ENCODE measurements at places on chromosomes 13 and 19.

DNA sequence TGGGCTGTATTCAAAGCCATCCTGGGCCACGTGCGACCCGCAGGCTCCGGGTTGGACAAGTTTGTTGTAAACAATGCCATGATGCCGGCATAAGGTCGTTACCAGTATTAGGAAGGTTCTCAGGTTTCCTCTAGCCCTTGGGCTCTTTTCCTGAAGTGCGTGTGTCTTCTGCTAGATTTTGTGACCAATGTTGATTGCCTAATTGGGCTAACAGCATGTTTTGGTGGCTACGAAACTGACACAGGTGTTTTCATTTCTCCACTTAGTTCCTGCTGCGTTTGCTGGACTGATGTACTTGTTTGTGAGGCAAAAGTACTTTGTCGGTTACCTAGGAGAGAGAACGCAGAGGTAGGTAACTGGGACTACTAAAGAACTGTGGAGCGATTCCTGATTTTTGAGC, 20.3 kb downstream of the ALOX5AP start:
- no peak for DNase-seq

DNA sequence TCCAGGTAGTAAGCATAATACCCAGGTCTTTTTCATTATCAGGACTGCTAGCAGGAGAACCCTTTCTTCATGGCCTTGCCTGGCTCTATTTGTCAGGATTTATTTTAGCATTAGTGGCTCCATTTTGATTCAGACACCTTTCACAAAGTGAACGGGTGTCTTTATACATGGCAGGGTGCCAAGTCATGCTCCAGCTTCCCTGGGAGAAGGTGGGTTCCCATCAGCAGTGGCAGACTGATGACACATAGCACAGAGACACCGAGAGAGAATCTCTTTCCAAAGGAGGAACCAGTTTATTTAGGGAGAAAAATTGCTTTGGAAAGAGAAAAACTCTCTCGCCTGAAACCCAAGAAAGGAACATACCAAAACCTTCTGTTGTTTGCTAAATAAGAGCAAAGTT, 135.3 kb upstream of the TMTC4 start:
- no peak for DNase-seq

GRCh38 chr19:6772028-6772865, at the start of gene VAV1:
VAV1 (plus strand) TSS chr19:6772708; CDS start chr19:6772808, 100 bp downstream.
- DNase-seq = peak; percentile 72

DNA sequence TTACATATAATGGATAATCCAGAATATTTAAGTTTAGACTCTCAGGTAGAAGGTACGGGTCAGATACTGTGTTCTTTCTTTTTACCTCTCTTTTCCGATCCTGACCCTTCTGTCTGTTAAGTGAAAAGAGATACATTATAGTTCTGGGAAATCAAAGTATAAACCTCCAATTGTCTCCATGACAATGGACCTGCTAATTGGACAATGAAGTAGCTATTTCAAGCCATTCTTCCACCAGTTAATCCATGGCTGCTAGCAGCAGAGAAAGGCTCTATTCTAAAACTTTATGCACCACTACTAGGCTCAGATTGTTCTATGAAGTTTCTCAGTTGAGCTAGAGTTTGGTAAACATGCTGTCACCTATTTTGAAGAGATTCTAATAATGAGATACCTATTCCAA, 8.3 kb upstream of the NBEA start:
- no peak for DNase-seq

DNA sequence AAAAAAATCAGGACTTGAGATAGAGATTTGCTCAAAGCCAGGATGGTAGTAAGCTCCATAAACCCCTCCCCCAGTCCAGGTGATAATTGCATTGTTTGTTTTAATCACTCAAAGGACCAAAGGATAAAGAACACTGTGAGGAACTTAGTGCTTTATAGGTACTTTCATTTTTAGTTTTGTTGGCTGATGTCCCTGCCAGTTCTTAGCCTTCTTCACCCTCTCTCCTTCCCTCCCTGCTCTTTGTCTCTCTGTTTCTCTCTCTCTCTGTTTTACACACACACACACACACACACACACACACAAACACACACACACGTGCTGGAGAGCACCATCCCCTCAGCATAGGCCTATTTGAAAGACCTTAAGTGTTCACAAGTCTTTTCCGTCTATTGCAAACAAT, 5.2 kb downstream of the FRY start:
- no peak for DNase-seq

- no peak for DNase-seq
Measured at GRCh38 chr13:20848203-20848602, 54.3 kb downstream of the XPO4 start.

DNA sequence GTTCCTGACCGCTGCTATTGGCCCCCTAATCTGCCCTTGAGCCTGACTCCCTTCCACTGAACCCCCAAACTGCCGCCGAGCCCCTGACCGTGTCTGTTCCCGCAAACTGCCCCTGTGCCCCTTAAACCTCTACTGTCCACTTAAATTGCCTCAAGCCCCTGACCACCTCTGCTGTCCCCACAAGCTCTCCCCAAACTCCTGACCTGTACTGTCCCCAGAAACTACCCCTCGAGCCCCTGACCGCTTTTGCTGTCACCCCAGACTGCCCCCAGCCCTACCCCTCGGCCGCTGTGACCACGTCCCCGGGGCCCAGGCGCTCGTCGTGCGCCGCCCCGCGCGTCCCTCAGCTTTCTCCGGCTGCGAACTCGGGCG, 382 bp downstream of the ZNF77 start:
- no peak for DNase-seq

GRCh38 chr13:110447058-110447511, 114.4 kb downstream of the RAB20 start:
- no peak for DNase-seq
